ENCODE measurements at places on chromosomes 11 and 22. TPM values are rescaled to one million over a fixed set of nuclear protein-coding genes. Genes with fewer than 3 reads are reported as not detected.

The OR5P2 gene
- not detected for total RNA-seq

The ATM gene
- 27.1 TPM for total RNA-seq

The MPPED1 gene
- total RNA-seq = not detected

The LMNTD2 gene
- total RNA-seq = 0.22 TPM

The GDPD4 gene
- total RNA-seq = not detected

The KRTAP5-10 gene
- total RNA-seq = not detected

The KREMEN1 gene
- total RNA-seq = 49.9 TPM

The MPEG1 gene
- 13.8 TPM for total RNA-seq

The RAG2 gene
- total RNA-seq = not detected

DNA sequence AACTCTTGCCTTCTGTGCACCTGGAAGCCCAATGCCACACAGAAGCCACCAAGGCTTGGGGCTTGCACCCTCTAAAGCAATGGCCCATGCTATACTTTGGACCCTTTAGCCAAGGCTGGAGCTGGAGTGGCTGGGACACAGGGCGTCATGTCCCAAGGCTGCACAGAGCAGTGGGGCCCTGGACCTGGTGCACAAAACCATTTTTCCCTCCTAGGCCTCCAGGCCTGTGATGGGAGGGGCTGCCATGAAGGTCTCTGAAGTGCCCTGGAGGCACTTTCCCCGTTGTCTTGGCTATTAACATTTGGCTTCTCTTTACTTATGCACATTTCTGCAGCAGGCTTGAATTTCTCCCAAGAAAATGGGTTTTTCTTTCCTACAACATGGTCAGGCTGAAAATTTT, 20.6 kb upstream of the TMEM45B start:
- DNase-seq = no peak

- DNase-seq = no peak
These were observed 762.8 kb downstream of the FAM181B start for GRCh38 chr11:81970886-81971285.

DNA sequence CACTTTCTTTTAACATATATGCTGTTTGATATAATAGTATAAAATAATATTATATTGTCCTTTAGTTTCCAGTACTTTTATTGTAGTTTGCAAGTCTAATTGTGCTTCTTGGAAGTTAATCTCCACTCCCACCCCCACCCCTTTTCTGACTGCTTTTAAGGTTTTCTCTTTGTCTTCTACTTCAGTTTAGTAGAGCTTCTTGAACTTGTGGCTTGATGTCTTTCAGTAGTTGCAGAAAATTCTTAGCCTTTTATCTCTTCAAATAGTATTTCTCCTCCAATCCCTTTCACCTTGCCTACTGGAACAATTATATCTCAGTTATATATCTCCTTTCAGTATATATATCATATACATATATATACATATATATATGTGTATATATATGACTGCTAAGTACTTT, 56.6 kb downstream of the PARVG start:
- DNase-seq = no peak

- peak; percentile 33 for DNase-seq
These were observed 26.6 kb downstream of the SHANK3 start for GRCh38 chr22:50699001-50699755.

DNA sequence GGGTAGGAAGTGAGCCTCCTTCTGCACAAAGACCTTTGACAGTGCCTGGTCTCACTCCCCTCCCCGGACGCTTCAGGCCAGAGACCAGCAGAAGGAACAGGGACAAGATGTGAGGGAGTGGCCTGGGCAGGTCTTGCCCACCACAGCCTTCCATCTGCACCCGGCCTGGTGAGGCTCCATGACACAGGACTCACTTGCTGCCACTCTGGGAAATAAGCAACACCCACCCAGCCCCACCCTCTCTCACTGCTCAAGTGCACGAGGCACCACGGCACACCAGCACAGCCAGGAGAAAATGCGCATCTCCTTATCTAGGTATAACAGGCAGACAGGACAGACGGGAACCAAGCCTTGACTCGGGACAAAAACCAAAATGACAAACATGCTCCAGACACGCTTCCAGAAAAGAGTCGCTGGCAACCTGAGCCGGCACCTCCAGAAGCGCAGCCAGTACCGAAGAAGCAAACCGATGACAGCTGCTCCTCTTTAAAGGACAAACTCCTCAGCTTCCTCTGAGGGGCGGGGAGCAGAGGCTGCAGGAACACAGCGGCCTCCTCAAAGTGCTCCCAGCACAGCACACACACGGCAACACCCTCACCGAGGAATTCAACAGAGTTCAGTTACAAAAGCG, 41.7 kb downstream of the BRD1 start:
- DNase-seq = no peak

DNA sequence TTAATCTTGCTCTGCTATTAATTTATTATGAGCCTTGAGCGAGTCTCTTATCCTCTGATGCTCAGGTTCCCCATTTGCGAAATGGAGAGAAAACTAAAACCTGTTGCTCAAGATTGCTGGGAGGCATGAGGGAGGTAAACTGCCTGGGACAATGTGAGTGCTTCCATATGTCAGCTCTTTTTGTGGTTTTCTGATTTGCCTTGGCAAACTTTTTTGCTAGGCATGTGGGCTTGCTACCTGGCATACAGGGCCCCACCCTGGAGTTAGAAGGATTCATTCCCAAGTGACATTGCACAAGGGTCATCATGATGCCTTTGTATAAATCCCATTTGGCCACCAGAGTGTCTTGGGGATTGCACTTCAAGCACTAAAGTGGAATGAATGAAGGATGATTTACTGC, 22.4 kb downstream of the TSPAN18 start:
- DNase-seq = no peak

GRCh38 chr11:130840679-130841078, 75.6 kb downstream of the SNX19 start:
- DNase-seq = no peak

GRCh38 chr11:65616575-65617001, 1.0 kb downstream of the PCNX3 start:
- no peak for DNase-seq

DNA sequence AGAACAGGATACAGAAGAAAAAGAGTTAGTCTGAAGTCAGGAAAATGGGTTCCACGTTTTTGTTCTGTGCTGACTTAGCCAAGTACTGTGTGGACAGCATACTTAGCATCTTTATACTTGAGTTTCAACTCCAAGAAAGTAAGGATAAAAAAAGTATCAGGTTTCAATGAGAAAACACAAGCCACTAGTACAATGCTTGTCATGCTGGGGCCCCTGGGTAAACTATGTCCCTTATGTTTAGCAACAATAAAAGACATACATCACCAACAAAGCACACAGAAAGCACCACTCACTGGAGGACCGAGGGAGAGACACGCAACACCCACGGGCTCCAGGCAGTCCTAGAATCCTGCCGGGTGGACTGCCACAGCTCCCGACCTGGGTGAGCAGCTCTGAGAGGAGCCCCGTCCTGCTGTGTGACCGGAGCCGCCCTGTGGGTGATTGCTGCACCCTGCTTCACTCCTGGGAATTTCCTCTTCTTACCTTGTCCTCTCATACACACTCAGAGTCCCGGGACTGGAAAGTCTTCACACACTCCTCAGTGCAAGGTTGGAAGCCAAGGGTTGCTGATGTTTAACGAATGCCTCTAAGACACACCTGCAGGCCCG, 890.5 kb downstream of the BRD1 start:
- DNase-seq = no peak

GRCh38 chr11:103806130-103806895, 230.1 kb upstream of the DDI1 start:
- no peak for DNase-seq

DNA sequence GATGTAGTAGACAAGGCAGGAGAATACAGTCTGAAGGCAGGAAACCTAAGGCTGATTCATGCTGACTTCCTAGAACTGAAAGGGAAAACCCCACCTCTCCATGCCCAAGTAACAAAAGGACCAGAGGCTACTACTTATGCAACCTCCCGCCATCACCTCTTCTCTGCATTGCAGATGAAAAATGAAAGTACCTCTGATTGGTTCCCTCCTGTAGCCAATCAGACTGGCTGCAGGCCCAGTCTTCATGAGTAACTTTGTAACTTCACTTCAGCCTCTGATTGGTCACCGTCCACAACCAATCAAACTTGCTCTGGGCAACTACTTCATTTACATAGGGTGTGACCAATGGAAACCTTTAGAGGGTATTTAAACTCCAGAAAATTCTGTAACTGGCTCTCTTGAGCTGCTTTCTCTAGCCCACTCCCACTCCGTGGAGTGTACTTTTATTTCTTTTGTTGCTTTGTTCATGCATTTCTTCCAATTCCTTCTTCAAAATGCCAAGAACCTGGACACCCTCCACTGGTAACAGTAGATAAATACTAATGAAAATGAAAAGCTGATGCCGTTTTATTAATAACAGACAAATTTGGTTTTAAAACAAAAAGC, 5.2 kb upstream of the MAP6 start:
- no peak for DNase-seq

DNA sequence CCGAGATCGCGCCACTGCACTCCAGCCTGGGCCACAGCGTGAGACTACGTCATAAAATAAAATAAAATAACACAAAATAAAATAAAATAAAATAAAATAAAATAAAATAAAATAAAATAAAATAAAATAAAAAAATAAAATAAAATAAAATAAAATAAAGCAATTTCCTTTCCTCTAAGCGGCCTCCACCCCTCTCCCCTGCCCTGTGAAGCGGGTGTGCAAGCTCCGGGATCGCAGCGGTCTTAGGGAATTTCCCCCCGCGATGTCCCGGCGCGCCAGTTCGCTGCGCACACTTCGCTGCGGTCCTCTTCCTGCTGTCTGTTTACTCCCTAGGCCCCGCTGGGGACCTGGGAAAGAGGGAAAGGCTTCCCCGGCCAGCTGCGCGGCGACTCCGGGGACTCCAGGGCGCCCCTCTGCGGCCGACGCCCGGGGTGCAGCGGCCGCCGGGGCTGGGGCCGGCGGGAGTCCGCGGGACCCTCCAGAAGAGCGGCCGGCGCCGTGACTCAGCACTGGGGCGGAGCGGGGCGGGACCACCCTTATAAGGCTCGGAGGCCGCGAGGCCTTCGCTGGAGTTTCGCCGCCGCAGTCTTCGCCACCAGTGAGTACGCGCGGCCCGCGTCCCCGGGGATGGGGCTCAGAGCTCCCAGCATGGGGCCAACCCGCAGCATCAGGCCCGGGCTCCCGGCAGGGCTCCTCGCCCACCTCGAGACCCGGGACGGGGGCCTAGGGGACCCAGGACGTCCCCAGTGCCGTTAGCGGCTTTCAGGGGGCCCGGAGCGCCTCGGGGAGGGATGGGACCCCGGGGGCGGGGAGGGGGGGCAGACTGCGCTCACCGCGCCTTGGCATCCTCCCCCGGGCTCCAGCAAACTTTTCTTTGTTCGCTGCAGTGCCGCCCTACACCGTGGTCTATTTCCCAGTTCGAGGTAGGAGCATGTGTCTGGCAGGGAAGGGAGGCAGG, at the start of gene GSTP1:
Gene GSTP1, plus strand, starts transcription at position 566 of the 958 bp plus-strand sequence. Its CDS starts 32 bp downstream, at position 598.
- DNase-seq = peak; percentile 96

GRCh38 chr11:72433455-72434036, 785 bp downstream of the CLPB start:
- no peak for DNase-seq

Measured in Right ventricle myocardium superior (tissue), 1 donor.